ENCODE measurements at places on chromosomes 2 and 18.

GRCh38 chr2:173991856-173992588, 26.8 kb upstream of the SP3 start:
- no peak for DNase-seq

DNA sequence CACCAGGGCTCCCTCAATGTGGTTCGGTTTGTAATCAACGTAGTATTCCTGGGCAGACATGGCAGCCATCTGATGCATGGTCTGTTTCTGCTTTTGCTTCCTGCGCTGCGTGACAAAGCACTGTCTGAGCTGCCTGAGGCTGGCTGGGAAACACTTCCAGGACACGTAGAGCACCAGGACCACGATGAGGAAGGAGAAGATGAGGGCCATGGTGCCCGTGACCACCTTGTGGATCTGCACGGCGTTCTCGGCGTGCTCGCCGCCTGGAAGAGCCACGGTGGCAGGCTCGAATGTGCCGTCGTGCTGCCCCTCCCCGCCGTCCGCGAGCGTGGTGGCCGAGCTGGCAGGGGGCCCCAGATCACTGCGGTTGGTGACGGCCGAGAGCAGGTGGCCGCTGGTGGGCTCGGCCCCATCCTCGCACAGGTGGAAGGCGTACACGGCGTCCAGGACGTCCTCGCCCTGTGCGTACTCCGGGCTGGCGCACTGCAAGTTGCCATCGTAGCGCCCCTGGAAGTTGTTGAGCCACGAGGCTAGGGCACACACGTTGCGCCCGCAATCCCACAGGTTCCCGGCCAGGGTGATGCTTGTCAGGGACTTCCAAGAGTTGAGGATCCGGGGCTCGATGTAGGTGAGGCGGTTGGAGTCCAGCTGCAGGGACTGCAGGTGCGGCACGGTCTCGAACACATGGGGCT, 2.1 kb downstream of the LRRTM1 start:
- DNase-seq, result no peak

- no peak for DNase-seq
Measured at GRCh38 chr2:225013425-225014365, 28.6 kb downstream of the DOCK10 start.

GRCh38 chr2:201904538-201905420, 98.4 kb downstream of the CDK15 start:
- no peak for DNase-seq

- no peak for DNase-seq
Measured at GRCh38 chr2:12321886-12322285, 394.9 kb upstream of the TRIB2 start.

GRCh38 chr2:241268716-241269445, 46.6 kb downstream of the HDLBP start:
- no peak for DNase-seq

GRCh38 chr18:64017870-64018269, 48.0 kb downstream of the SERPINB8 start:
- no peak for DNase-seq

- no peak for DNase-seq
Measured at GRCh38 chr2:37676274-37676673, 4.8 kb upstream of the CDC42EP3 start.

DNA sequence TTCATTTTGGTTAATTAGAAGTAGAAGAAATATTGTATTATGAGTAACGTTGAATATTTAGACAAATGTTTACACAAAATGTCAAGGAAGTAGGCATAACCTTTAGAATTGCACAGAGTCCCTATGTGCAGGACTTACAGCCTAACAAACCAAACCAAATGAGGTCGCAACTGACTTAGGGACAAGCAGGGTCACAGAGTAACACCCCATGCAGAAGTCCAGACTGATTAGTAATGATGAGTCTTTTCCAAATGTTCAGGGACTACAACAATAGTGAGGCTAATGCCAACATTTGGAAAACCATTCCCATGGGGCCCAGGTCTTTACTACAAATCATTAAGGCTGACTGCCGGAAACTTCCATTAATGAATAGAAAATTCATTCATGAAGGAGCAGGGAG, 452.5 kb upstream of the CHAC2 start:
- no peak for DNase-seq

DNA sequence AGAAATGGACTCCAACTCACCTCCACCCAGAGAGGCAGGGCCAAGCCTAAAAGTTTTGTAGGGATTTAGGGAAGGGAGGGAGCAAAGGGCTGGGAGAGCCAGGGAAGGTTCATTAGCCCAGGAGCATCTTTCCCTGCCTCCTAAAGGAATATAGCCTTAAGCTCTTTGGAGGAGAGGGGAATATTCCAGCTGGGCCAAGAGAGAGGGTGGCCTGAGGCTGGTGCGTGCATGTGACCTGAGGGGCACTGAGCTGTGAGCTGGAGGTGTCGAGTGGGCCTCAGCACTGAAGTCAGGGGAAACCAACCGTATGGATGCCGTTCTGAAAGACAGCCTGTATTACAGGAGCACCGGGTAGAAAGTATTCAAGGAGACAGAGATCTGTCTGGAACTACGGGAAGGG, 112.6 kb downstream of the KLHL29 start:
- no peak for DNase-seq

GRCh38 chr18:50611529-50611941, 51.6 kb downstream of the MAPK4 start:
- DNase-seq, result no peak
